ENCODE measurements at places on chromosomes 6 and 20.

GRCh38 chr6:46320505-46320904 lies 149.7 kb upstream of the ENPP5 start:
- DNase-seq = no peak

DNA sequence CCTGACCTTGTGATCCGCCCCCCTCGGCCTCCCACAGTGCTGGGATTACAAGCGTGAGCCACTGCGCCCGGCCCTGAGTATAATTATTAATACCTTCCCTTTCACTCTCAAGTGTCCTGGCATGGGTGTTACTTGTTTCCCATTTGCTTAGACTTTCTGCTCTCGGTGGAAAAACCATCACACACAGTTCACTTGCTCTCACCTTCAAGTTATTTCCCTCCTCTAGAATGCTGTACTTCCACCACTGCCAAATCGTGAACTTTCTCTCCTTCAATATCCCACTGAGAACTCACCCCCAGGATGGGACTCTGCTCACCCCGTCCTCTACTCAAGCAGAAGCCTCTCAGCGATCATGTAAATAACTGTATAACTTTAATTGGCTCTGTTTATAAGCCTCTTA lies 4.6 kb upstream of the HIVEP1 start:
- no peak for DNase-seq

GRCh38 chr6:56692523-56693245 lies 50.0 kb upstream of the DST start:
- DNase-seq = no peak

GRCh38 chr20:22532598-22532997 lies 51.8 kb downstream of the FOXA2 start:
- no peak for DNase-seq

DNA sequence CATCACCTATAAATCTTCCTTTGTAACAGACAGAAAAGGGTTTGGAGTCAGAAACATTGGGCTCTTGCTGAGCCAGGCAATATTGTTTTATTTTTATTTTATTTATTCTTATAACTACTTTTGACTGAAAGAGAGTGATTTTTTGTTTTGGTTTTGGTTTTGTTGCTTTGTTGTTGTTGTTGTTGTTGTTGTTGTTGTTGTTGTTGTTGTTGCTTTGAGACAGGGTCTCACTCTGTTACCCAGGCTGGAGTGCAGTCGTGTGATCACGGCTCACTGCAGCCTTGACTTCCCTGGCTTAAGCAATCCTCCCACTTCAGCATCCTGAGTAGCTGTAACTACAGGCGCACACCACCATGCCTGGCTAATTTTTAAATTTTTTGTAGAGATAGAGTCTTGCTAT lies 15.0 kb upstream of the SLC13A3 start:
- no peak for DNase-seq

DNA sequence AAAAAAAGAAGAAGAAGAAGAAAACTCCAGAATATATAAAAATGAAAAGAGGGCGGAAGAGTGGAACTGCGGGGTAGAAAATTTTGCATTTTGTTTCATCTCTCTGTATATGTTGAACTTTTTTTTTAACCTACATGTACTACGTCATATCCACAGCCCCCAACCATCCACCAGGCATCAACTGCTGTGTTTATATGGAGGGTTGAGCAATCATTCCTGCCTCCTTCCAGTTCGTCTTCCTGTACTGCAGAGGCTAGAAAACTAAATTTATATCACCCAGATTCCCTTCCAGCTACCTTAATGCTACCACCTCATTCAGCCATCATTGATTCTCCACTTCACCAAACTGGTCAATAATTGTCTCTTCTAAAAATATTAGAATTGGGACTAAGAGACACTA lies 9.5 kb upstream of the SIGLEC1 start:
- DNase-seq = no peak
